ENCODE measurements at places on chromosomes 2 and 18. TPM values are rescaled to one million over a fixed set of nuclear protein-coding genes. Genes with fewer than 3 reads are reported as not detected.

Gene NT5DC4
- total RNA-seq = not detected

Gene CFC1
- 0.52 TPM for total RNA-seq

Gene NDUFAF7
- total RNA-seq = 44.1 TPM

Gene CLIP4
- 0.30 TPM for total RNA-seq

Gene KIF5C
- 24.0 TPM for total RNA-seq

Gene LHCGR
- not detected for total RNA-seq

Gene DTNA
- 30.1 TPM for total RNA-seq

Gene NEURL3
- 0.10 TPM for total RNA-seq

Gene FZD7
- 103 TPM for total RNA-seq

Gene IRS1
- 17.1 TPM for total RNA-seq

DNA sequence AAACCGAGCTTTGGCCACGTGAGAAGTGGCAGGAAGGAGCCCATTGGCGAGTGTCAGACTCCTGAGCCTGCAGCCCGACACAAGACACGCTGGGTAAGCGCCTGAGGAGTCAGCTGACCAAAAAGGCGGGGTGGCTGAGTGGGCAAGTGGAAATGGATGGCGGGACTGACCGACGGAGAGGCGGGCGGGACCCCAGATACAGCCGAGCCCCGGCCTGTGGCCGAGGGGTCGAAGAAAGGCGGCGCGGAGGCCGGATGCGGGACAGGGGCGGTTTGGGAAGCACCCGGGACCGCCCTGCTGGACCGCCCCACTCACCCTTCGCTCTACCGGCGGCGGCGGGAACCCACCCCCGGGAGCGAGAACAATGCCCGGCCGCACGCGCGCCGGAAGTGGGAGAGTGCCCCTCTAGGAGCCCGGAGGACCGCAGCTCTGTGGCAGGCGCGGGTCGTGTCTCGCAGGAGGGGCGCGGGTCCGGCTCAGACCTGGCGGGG is 22.8 kb downstream of the ZSCAN30 start:
- DNase-seq = peak; percentile 45

GRCh38 chr18:9861157-9861556 is 24.6 kb upstream of the TXNDC2 start:
- DNase-seq = no peak

- DNase-seq = no peak
Observed at GRCh38 chr2:109201465-109202327, 72.7 kb downstream of the SH3RF3 start.

DNA sequence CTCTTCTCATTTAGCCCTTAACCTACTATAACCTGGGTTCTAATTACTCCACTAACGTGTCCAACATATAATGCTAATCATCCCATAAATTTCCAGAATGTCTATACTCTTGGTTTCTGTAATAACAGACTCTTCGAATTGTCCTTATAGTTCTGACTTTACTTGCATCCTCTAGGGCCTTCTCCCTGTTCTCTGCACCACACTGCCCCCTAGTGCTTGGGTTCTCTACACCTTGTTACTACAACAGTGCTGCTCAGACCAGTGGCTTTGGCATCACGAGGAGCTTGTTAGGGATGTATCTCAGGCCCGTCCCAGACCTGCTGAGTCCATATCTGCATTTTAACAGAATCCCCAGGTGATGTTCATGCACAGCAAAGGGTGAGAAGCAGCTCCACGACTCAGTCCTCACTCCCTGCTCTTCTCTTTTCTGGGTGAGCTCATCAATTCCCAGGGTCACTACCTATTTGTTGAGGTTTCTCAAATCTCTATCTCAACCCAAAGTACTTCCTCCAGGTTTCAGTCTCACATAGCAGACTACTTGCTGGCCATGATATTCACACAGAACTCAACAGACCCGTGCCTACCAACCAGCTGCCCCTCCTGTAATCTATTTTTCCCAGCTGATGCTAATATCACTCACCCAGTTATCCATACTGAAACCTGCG is 14.5 kb upstream of the DDX1 start:
- DNase-seq = peak; percentile 72

- peak; percentile 24 for DNase-seq
Observed at GRCh38 chr2:190649798-190650390, 1.0 kb downstream of the NAB1 start.

- DNase-seq = peak; percentile 39
Observed at GRCh38 chr2:41879235-41879916, 168.4 kb upstream of the PKDCC start.

DNA sequence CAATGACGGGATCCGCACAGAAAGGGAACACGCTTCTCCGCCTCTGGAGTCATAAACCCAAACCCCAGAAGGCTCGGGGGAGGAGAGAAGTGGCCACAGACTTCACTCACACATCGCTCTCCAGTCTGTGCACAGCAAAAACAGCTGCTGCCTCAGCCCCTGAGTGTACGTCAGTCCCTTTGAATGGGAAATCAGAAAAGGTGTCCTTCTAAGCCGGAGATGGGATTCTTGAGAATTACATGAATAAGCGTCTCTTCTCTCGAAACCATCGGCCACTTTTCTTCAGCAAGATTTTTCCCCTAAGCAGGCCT is 78.3 kb downstream of the PDCL3 start:
- no peak for DNase-seq

- no peak for DNase-seq
Observed at GRCh38 chr2:189178054-189178453, 1.5 kb downstream of the COL5A2 start.

- DNase-seq = no peak
Observed at GRCh38 chr2:136010126-136010525, 24.7 kb upstream of the DARS1 start.

GRCh38 chr18:23306822-23307221 is 146.3 kb upstream of the RIOK3 start:
- no peak for DNase-seq

GRCh38 chr2:147547440-147547839 is 297.4 kb upstream of the ACVR2A start:
- no peak for DNase-seq

DNA sequence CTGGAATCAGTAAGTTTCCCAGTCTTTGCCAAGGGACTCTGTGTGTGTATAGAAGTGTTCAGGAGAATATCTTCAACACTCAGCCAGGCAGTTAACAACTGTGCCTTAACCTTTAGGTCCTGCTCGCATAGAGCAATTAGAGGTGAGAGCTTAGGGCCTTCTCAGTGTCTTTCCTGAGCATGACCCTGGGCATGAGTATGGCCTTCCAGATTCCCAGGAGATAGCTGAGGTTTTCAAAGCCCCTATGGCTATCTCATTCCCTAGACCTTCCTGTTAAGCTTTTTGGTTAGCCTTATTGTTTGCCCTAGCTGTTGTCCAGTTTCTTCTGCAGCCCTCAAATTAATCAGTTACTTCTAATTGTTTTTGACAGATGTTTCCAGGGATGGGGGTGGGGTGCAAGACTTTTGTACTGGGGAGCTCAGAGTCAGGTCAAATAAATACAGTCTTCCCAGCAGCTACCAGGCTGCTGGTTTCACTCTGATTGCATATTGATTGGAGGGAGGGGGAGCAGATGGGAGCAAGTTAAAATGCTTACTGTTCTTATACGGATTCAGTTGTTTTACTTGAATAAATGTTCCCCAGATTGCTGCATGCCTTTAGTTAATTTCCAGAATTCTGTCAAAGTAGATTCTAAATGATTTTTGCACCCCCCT is 23.1 kb downstream of the PDK1 start:
- DNase-seq = no peak

GRCh38 chr2:165305391-165306096 is 66.3 kb downstream of the SCN2A start:
- no peak for DNase-seq

DNA sequence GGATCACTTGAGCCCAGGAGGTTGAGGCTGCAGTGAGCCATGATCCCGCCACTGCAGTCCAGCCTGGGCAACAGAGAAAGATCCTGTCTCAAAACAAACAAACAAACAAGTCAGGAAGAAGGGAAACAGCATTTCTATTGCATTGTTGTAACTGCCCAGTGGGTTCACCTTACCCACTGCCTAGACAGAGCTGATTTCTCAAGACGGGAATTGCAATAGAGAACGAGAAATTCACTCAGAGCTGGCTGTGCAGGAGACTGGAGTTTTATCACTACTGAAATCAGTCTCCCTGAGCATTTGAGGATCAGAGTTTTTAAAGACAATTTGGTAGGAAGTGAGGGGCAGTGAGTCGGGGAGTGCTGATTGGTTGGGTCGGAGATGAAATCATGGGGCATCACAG is 24.2 kb upstream of the RTTN start:
- no peak for DNase-seq

GRCh38 chr2:49687918-49688317 is 533.6 kb upstream of the FSHR start:
- no peak for DNase-seq

DNA sequence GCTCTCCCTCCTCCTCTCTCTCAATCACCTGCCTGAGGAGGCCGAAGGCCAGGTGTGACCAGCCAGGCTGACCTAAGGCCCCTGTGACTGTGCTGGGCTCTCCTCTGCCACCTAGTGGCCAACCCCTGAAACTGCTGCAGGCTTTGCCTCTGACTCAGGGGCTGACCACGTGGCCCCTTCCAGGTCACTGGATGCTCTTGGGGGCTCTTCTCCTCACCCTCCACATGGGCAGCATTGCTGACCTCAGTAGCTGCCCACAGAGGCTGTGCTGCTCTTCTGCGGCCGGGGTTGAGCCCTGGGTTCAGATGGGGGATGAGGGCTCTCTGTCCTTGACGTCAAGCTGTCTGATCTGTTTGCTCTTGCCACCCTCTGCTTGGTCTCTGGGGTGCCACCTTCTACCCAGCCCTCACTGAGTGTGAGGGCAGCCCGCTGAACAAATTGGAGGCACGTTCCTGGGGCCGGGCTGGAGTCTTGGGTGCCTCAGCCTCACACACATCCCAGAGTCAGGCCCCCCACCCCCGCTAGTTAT is 122.7 kb downstream of the TWIST2 start:
- peak; percentile 90 for DNase-seq

GRCh38 chr2:186551323-186552050 is 38.4 kb upstream of the ITGAV start:
- DNase-seq = no peak

DNA sequence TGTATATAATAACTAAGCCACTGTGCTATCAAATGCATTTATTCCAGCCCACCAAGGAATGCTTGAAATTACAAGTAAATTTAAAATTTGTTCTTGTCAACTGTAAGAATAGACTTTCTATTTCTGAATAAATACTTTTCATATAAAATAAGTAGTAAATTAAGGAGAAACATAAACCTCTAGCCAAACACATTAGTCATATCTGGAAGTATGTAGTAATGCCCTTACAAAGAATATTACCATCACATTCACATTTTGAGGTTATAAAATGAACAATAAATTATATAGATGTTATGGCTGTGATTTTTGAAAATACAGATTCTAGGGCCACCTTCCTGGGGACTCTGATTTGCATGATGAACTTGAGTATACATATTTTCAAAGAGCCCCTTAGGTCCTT is 54.7 kb downstream of the SERPINB7 start:
- no peak for DNase-seq

DNA sequence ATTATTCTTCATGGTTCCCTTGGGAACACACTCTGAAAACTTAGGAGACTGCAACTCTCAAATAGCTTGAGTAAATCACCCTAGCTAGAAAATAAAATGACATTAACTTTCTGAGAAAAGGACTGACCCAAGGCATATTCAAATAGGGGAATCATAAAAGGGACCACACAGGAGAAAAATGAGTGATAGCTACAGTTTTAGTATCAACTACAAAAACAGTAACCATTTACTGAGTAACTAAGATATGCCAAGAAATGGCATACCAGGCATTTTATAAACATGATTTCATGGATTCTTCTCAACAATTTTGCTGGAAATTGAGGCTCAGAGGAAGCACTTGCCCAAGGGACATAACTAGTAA is 84.5 kb downstream of the AFF3 start:
- DNase-seq = no peak

DNA sequence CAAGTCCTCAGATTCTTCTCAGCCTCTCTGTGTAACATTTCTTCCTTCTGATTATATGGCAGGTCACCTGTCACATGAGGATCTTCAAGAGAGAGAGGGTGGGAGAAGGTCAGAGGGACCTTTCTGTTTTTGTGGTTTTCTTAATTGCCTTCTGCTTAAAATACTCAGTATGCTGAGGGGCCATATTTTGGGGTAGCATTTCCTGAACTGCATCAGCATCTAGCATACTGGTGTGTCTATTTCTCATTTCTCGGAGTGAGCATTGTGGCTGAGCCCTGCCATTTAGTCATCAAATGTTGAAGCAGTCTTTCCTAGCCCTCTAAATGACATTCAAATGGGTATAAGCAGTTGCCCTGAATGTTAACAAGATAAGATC is 162.7 kb downstream of the MYO3B start:
- DNase-seq = no peak

GRCh38 chr18:3653851-3654441 is 204.0 kb downstream of the TGIF1 start:
- DNase-seq = no peak

- no peak for DNase-seq
Observed at GRCh38 chr18:31721601-31722000, 37.2 kb upstream of the B4GALT6 start.

DNA sequence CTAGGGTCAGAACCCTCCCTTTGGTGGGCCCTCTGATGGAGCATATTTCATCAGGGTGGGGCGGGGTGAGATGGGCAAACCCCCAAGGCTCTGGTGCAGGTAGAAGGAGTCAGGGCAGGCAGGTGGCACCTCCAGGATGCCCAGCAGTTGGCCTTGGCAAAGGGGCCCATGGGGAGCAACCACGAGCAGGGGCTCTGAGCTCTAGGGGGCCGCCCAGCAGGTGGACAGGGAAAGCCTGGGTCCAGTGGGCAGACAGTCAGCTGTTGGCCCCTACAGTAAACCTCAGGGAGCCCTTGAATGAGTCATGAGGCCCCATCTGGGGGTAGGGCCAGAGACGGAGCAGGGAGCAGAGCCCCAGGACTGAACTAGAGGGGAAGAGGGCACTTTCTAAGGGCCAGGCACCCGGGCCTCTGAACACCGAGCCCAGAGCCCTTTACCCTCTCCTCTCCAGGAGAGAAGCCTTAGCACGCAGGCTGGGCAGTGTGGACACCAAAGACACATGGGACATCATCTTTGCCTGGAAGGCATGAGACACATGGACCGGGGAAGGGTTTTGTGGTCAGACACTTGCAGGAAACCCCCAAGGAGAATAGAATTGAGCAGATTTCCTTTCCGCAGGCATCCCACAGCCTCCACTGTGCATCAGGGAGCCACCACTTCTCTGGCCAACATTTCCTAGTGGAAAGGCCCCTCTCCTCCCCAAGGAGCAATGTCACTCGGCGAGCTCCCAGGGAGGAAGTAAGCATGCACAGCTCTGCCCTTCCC is 257.3 kb downstream of the GLI2 start:
- DNase-seq = no peak
